ENCODE measurements at places on chromosomes 11 and 22.

GRCh38 chr22:50581950-50582492, 628 bp downstream of the CHKB start:
- no peak for DNase-seq

DNA sequence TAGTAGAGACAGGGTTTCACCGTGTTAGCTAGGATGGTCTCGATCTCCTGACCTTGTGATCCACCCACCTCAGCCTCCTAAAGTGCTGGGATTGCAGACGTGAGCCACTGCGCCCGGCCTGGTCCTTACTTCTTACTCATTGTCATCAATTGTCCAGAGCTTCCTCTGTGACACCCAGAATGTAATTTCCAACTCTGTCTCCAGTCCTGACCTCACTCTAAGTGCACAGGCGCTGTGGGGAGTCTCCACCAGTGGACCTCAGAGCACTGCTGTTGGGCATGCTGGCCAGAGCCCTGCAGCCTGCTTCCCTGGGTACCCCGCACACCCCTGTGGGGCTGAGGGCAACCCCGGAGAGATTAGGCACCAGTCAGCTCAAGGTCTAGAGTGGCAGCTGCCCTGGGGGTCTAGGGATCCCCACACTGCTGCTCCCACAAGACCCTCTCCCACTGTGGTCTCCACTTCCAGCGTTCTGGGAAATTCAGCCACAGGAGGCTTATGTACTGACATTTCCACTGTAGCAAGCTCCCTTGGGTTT, 1140.3 kb downstream of the TBC1D22A start:
- no peak for DNase-seq

DNA sequence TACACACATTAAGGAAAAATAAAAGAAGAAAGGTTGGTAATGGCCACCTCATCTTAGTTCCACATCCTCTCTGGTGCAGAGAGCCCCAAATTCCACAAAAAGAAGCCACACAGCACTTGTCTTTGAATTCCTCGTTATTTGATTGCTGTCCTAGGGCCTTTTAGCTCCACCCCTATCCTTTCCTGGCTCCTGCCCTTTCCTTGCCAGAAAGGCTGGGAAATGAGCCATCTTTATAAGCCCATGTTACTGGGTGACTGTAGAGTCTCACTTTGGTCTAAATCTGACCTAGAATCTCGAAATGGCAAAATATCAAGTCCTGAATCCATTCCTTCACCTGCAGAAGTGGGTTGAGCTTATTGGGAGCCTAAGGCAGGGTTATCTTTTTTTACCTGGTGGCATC, 4.3 kb upstream of the TMEM132A start:
- no peak for DNase-seq

- no peak for DNase-seq
These were observed 3.8 kb downstream of the AIP start for GRCh38 chr11:67486481-67487195.

DNA sequence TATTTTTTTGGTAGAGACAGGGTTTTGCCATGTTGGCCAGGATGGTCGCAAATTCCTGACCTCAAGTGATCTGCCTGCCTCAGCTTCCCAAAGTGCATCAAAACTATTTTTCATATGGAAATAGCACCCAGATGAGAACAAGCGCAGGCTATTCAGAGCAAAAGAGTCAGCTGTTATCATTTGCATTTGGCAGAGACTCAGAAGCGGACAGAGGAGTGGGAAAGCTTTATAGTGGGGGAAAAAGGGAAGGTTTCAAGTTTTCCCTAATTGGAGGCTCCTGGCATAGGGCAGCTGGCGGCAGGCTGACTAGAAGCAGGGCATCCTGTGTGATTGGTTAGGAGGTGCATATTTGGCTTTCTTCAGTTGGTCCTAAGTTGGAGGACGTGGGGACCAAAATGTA, 20.2 kb downstream of the ATG13 start:
- no peak for DNase-seq

GRCh38 chr22:21917181-21917958, 35.3 kb downstream of the PPM1F start:
- DNase-seq: no peak

DNA sequence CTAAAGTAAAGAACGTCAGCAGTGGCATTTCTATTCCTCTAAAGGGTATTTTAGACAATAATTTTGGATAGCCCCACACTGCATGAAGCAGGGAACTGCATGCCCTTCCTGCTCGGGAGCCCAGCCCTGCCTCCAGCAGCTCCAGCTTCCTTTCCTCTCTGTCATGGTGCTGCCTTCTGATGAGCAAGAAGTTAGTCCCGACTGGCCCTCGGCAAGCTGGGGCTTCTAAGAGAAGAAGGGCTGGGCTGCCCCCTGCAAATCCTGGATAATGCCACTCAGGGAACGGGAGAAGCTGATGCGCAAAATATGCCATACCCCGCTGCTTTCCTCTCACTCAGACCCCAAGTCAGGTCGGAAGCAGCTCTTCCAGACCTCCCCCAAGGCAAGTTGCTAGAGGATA, 296.4 kb downstream of the ETS1 start:
- DNase-seq: no peak

- no peak for DNase-seq
These were observed 22.4 kb downstream of the SLC22A6 start for GRCh38 chr11:62962391-62962790.

DNA sequence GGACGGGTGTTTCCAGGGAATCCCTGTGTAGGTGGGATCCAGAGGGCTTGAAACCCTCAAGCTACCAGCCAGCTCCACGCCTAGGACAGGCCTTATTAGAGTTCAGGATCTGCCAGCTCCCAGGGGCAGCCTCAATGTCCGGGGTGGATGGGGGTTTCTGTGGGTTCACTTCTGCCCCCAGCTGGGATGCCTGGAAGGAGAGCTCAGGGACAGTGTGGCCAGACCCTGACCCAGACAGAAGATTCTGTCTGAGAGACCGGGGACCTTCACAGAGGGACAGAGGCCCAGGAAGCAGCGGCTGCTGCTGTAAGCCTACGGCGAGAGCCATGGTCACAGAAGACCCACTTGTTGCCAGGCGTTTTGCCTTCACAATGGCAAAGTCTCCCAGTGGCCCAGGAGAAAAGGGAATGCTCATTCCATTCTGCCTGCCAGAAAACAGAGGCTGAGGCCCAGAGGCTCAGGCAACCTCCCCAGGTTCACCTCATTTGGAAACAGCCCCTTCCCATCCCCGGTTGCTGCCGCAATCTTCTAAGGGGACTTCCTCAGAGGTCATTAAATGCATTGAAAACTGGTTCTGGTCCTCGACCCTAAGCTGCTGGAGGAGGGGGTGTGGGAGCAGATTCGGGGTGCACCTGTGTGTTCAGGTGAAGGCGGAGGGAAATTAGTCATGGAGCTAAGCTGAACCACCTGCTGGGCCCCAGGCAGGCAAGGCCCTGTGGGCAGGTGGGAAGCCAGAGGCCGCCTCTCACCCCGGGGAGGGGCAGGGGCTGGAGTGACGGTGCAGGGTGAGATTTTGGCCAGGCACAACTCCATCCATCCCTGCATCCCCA, 4.9 kb upstream of the KRTAP5-6 start:
- DNase-seq: no peak

DNA sequence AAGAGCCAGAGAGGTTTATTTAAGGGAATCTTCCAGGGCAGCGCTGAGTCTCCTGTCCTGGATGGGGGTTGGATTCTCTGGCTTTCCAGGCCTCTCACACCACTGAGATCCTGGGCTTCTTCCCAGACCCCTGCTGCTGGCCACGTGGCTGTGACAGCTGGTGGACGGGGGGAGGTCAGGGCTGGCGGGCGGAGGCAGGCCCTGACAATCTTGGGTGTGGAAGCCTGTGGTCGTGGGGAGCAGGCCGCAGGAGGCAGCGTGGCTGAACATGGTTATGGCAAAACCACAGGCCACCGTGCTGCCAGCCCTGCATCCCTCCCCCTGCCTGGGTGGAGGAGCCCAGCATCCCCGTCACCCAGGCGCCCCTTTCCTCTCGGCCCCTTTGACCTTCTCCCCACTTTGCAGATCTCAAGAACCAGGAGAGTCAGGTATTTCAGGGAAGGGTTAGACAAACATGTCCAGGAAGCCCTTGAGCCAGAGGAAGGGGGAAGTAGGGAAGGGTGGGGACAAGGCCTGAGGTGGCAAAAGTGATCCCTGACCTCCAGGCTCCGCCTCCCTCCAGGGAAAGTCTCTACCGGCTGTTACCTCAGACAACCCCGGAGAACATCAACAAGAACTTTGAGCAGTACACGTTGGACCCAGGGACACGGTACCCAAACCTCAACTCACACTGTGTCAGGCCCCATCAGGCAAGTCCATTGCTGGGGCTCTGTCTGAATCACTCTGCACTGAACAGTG, 111.8 kb downstream of the MICAL2 start:
- peak; percentile 15 for DNase-seq

- no peak for DNase-seq
These were observed 83.8 kb upstream of the MYOD1 start for GRCh38 chr11:17635551-17635938.

- peak; percentile 73 for DNase-seq
These were observed 23.2 kb upstream of the ZBTB16 start for GRCh38 chr11:114036147-114036811.

DNA sequence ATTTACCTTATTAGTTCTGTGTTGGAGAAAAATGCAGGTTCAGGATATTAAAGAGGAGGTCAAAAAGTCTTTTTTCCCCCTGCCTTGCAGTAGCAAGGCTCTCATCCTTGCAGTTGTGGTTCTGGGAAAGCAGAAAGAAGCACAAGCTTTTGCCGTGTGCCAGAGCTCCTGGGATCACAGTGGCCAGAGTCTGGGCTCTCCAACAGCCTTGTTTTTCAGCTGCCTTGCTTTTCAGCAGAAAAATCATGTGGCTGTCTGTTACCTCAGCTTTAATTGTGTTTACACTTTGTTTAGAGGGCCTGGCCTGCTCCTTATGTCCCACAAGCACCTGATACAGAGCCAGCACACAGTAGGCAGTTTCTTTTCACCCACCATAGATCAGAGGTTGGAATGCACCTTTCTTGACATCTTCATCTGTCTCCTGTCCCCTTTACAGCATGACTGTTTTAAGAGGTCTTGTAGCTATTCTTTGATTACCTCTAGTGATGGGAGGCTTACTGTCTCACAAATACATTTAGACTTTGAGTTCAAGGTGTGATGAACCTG, 67.5 kb downstream of the TEAD1 start:
- no peak for DNase-seq

- DNase-seq: no peak
These were observed 107.8 kb downstream of the FAR1 start for GRCh38 chr11:13776134-13776815.

GRCh38 chr11:5198285-5198684, 2.2 kb downstream of the OR51V1 start:
- DNase-seq: no peak

DNA sequence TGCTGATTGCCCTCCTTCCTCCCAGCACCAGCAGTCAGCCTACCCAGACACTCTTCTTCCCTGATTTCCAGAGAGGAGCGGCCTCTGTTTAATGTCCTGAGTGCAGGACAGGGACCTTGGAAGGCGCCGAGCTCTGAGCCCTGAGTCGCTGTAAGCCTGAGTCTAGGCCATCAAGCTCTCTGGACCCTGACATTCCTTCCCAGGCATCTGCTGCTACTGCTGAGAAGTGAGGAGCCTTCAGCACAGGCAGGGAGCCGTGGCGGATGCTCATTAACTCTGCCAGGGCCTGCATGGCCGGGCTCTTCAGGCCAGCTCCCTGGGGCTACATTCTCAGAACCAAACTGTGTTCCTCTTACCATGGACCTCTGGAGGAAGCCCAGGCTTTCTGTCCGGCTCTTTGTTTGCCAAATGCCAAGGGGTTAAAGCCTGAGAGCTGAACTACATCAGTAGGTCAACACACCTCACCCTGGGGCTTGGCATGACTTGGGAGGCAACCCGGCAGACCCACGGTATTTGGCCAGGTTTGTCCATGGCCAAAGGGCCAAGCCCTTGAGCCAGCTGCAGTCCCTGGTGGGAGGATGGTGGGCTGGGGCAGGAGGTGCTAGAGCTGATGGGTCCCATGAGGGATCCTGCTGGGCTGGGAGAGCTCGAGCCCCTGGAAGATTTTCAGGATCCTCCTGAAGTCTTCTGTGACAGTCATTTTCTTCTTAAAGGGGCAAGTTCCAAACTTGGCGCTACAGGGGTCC, 721.4 kb downstream of the BRD1 start:
- DNase-seq: no peak

DNA sequence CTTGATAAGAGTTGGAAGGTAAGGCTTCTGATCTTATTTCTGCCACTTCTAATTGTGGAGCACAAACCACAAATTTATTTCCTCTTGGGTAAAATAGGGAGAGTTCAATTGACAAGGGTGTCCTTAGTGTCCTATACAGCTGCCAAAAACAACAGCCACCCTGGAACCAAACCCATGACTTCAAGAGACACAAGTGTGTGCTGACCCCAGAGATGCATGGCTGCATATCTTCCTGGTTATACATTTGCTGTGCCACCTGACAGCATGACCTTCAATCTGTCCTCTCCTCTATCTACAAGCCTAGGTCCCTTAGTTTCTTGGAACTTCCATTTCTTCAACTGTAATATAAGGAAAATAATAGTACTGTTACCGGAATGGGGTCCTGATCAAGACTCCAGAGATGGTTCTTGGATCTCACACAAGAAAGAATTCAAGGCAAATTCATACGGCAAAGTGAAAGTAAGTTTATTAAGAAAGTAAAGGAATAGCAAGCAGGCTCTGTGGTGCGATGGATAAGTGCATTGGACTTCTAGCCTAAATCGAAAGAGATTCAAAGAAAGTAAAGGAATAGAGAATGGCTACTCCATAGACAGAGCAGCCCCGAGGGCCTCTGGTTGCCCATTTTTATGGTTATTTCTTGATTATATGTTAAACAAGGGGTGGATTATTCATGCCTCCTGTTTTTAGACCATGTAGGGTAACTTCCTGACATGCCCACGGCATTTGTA, 15.5 kb upstream of the TMEM123 start:
- no peak for DNase-seq

DNA sequence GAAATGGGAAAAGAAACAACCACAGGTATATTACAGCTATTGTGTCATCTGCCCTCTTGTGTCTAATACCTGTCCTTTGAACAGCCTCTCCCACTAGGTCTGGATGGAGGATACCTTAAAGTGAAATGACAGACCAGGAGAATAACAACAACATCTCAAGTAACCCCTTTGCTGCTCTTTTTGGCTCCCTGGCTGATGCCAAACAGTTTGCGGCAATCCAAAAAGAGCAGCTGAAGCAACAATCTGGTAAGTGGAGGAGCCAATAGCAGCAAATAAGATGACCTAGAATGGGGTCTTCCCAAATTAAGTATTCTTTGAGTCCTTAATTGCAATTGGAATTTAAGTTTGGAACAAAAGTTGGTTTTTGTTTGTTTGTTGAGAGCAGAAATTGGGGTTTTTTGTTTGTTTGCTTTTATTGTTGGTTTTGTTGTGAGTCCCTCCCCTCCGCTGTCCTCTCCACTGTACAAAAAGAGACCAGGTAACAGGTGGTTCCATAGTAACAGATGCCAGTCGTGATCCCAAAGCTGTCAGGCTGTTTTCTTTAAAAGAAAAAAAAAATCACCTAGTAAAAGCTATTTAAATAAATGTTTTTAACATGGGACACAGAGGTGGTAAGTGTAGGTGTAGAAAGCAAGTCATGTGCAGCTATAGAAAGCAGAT, 5.7 kb downstream of the UBE4A start:
- no peak for DNase-seq

DNA sequence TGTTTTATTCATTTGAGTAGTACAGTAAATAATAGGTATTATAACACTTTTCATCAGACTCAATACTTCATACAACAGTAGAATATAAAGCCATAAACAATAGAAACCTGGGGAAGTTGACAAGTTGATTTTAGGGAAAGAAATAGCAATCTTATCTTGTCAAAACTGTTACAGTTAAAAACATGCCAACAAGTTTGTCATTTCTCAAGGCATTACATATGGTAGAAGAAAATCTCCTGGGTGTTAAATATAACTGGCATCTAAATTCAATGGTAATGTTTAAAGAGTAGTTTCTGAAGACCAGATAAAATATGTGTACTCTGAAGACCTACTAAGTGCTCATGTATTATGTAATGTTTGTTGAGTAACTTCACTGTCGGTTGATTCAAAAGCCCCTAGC, 75.1 kb downstream of the LRRC4C start:
- no peak for DNase-seq
